ENCODE measurements at places on chromosomes 7 and 10. TPM values are rescaled to one million over a fixed set of nuclear protein-coding genes. Genes with fewer than 3 reads are reported as not detected.

The FAM237B gene
- total RNA-seq = not detected

GRCh38 chr10:128115356-128115755, 10.9 kb downstream of the MKI67 start:
- H3K27ac ChIP-seq = no peak overlapping the region
- no peak overlapping the region for H3K4me3 ChIP-seq
- H3K4me1 ChIP-seq = no peaks in the 10 kb centered on the region
- H3K36me3 ChIP-seq = peaks cover 98% of the 10 kb centered on the region

- no peaks in the 10 kb centered on the region for H3K27me3 ChIP-seq
- no peak overlapping the region for H3K27ac ChIP-seq
- H3K4me1 ChIP-seq = no peaks in the 10 kb centered on the region
- H3K4me3 ChIP-seq = no peak overlapping the region
- no peak for DNase-seq
Observed at GRCh38 chr7:152330827-152331226, 105.0 kb downstream of the KMT2C start.

GRCh38 chr10:85557077-85557476, 809.5 kb downstream of the GRID1 start:
- no peaks in the 10 kb centered on the region for H3K36me3 ChIP-seq
- H3K4me1 ChIP-seq = no peaks in the 10 kb centered on the region
- no peaks in the 10 kb centered on the region for H3K27me3 ChIP-seq
- no peak overlapping the region for H3K27ac ChIP-seq

DNA sequence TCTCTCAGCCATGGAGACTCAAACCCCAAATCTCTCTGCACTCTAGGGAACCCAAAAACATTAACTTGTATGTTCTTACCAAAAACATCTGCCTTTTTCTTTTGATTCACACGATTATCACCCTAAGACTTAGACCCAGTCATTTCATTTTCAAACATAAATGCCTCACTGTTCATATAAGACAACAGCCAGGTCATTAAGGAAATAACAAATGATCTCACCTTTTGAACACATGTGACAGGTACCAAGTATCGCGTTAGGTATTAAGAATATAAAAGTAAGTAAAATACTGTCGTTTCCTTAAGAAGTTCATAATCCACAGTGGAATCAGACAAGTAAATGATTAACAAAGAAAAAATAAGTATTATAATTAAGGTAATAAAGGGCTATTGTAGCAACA, 8.8 kb downstream of the TM9SF3 start:
- no peaks in the 10 kb centered on the region for H3K4me1 ChIP-seq
- peaks cover 8% of the 10 kb centered on the region for H3K36me3 ChIP-seq
- H3K27ac ChIP-seq = no peak overlapping the region
- no peak for DNase-seq

The SLC18A2 gene
- 0.10 TPM for total RNA-seq

- no peak overlapping the region for H3K27ac ChIP-seq
- H3K27me3 ChIP-seq = no peaks in the 10 kb centered on the region
- H3K4me3 ChIP-seq = no peak overlapping the region
Observed at GRCh38 chr7:22639396-22639795, 87.6 kb upstream of the IL6 start.

The HOXA1 gene
- total RNA-seq = 7.3 TPM

DNA sequence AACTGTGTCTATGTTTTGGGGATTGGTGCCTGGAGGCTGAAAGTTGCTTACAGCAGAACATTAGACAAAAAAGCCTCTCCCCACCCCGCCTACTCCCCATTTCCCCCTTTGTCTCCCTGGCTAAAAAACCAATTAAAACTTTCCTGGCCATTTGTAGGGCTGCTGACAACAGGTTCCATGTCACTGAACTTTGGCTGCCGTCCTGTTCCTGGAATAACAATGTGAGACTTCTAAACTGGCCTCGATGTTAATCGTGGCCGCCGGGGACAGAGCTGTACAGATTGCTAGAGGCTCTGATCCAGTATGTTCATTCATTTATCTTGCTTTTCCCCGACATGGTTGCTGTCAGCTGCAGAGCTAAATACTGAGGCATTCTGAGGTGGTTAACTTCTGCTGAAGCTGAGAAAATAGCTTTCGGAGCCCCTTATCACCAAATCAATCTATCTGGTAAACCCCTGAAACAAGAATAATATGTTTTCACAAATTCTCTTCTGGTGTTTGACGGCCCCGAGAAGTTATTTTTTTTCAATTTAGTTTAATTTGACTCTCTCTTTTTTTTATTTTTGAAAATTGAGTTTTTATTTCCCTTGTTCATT, 271.6 kb downstream of the GFRA1 start:
- no peak for DNase-seq
- H3K36me3 ChIP-seq = no peaks in the 10 kb centered on the region
- no peak overlapping the region for H3K27ac ChIP-seq
- H3K4me1 ChIP-seq = no peaks in the 10 kb centered on the region
- H3K27me3 ChIP-seq = no peaks in the 10 kb centered on the region

The IKZF1 gene
- total RNA-seq = not detected

GRCh38 chr10:4506095-4506494, 319.9 kb upstream of the AKR1E2 start:
- H3K4me3 ChIP-seq = no peak overlapping the region
- no peak overlapping the region for H3K27ac ChIP-seq

DNA sequence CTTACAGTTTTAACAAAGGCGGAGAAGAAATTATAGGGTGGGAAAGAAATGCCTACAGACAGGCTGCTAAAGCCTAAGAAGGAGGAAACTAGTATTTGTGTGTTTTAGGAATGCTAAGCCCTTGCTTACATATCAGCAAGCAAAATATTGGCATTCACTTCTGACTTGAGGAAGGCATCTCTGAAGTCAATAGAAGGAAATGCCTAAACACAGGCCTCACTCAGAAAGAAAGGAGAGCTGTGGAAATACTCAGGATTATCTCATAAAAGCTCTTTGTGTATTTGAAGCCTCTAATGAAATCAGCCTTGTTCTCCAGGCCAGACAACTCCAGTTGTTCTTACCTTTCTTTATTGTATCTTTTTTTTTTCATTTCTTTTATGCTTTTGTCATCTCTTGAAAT, 158.0 kb downstream of the AUTS2 start:
- H3K27me3 ChIP-seq = no peaks in the 10 kb centered on the region
- DNase-seq = no peak
- no peak overlapping the region for H3K27ac ChIP-seq
- H3K4me3 ChIP-seq = no peak overlapping the region
- no peaks in the 10 kb centered on the region for H3K36me3 ChIP-seq

DNA sequence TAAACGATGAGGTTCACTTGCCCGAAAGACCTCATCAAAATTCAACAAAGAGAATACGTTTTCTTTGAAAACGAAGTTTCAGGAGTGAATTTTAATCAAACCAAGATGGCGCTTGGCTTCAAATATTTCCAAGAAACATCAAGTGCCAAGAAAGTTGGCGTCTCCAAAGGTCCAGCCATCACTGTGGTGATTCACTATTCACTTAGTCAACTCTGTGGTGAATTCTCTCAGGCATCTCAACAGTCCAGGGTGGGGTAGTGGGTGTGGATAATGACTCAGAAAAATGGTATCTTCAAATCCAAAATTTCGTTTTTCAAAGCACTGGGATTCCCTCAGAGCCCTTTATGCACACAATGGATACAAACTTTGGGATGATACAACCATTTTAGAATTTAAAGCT, 133.1 kb downstream of the SVIL start:
- no peaks in the 10 kb centered on the region for H3K27me3 ChIP-seq
- no peak overlapping the region for H3K27ac ChIP-seq
- no peak overlapping the region for H3K4me3 ChIP-seq
- DNase-seq = no peak

DNA sequence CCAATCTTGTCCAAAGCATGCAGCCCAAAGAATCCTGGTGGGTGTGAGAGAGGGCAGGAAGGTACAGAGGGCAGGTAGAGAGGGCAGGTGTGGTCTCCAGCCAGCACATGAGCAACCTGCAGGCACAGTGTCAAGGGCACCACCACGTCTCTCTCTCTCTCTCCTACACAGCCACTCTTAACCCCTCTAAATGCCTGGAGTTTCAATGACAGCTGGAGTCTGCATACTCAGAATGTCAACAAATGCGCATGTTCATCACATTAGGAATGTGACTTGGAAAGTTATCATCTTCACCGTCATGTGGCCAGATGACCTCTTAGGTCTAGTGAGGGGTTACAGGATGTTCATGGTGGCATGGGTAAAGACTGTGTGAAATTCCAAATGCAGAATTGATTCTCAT, 456.8 kb downstream of the SORCS1 start:
- no peaks in the 10 kb centered on the region for H3K4me1 ChIP-seq
- no peaks in the 10 kb centered on the region for H3K27me3 ChIP-seq
- no peak overlapping the region for H3K4me3 ChIP-seq

- H3K27ac ChIP-seq = peak within 1 kb of the TSS; percentile 100
- no peaks in the 10 kb centered on the region for H3K27me3 ChIP-seq
- peak; percentile 94 for DNase-seq
- peak within 1 kb of the TSS; percentile 99 for H3K4me3 ChIP-seq
- H3K4me1 ChIP-seq = no peaks in the 10 kb centered on the region
Observed at GRCh38 chr10:75210282-75211006, at the start of gene VDAC2. VDAC2 (plus strand) TSS chr10:75210796; CDS start chr10:75211159, 363 bp downstream.

DNA sequence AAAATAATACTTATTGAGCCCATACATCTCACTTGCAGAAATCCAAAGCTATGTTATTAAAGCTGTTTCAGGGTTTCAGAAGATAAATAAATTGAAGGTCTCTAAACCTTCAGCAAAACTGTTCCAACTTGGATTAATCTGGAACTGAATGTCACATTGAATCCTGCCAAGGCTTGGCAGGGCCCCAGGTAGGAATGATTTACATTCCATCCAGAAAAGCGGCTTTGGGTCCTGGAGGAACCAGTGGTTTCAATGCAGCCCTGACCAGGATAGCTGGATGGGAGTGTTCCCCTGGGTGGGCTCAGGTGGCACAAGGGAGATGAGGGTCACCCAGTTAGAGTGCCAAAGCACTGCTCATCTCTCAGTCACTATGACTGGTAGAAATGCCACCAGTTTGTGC, 37.0 kb upstream of the TMEM72 start:
- no peak overlapping the region for H3K4me3 ChIP-seq
- H3K4me1 ChIP-seq = no peaks in the 10 kb centered on the region
- H3K36me3 ChIP-seq = no peaks in the 10 kb centered on the region
- no peaks in the 10 kb centered on the region for H3K27me3 ChIP-seq
- DNase-seq = no peak

DNA sequence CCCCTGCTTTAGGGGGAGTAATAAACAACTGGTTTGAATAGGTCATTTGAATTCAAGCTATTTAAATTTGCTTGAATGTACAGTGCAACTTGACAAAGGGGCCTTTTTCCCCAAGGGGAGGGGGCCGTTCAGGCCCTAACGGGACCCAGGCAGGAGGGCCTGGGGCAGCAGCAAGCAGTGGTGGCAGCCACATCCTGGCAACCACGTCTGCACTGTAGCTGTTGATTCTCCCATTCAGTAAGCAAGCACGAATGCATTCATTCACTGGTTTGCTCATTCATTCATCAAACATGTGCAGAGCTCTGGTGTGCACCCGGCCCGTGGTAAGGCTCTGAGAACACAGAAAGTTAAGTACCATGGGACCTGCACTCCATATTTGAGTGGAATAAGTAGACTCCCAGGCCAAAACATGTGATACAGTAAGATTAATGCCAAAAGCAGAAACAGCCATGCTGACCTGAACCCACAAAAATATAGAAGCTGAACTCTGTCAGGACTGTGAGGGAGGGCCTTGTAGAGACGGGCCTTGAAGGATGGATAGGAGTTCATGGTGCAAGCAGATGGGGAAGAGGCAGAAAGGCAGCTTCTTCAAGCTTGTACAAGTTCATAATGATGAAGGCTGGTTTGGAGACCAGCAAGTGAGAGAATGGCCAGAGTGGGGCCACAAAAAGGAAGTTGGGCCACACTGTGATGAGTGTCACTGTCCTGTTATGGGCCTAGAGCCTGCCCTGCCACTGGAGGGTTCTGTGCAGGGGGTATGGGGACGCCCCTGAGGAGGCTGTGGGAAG, 29.3 kb upstream of the C10orf53 start:
- no peak overlapping the region for H3K27ac ChIP-seq
- no peaks in the 10 kb centered on the region for H3K36me3 ChIP-seq
- DNase-seq = no peak
- no peaks in the 10 kb centered on the region for H3K4me1 ChIP-seq
- no peaks in the 10 kb centered on the region for H3K27me3 ChIP-seq

- H3K27me3 ChIP-seq = peaks cover 4% of the 10 kb centered on the region
- DNase-seq = no peak
- H3K36me3 ChIP-seq = no peaks in the 10 kb centered on the region
- no peak overlapping the region for H3K27ac ChIP-seq
- H3K4me3 ChIP-seq = no peak overlapping the region
- H3K4me1 ChIP-seq = no peaks in the 10 kb centered on the region
Observed at GRCh38 chr7:137245890-137246289, 97.6 kb downstream of the PTN start.

- H3K4me3 ChIP-seq = no peak overlapping the region
- H3K27me3 ChIP-seq = no peaks in the 10 kb centered on the region
- H3K4me1 ChIP-seq = 0 out of 2 replicates have a peak, but pooled peaks cover 2% of the 10 kb centered on the region
- H3K27ac ChIP-seq = no peak overlapping the region
- DNase-seq = peak; percentile 43
Observed at GRCh38 chr7:80018941-80019808, 115.5 kb upstream of the GNAI1 start.

- H3K27me3 ChIP-seq = no peaks in the 10 kb centered on the region
- no peak overlapping the region for H3K27ac ChIP-seq
- no peaks in the 10 kb centered on the region for H3K4me1 ChIP-seq
- no peak overlapping the region for H3K4me3 ChIP-seq
Observed at GRCh38 chr7:13879994-13880686, 109.3 kb downstream of the ETV1 start.

- DNase-seq = no peak
- H3K36me3 ChIP-seq = no peaks in the 10 kb centered on the region
- no peak overlapping the region for H3K4me3 ChIP-seq
- H3K27ac ChIP-seq = no peak overlapping the region
- H3K27me3 ChIP-seq = no peaks in the 10 kb centered on the region
- H3K4me1 ChIP-seq = no peaks in the 10 kb centered on the region
Observed at GRCh38 chr10:63562857-63563256, 41.7 kb downstream of the REEP3 start.

The ACHE gene
- total RNA-seq = 1.3 TPM

DNA sequence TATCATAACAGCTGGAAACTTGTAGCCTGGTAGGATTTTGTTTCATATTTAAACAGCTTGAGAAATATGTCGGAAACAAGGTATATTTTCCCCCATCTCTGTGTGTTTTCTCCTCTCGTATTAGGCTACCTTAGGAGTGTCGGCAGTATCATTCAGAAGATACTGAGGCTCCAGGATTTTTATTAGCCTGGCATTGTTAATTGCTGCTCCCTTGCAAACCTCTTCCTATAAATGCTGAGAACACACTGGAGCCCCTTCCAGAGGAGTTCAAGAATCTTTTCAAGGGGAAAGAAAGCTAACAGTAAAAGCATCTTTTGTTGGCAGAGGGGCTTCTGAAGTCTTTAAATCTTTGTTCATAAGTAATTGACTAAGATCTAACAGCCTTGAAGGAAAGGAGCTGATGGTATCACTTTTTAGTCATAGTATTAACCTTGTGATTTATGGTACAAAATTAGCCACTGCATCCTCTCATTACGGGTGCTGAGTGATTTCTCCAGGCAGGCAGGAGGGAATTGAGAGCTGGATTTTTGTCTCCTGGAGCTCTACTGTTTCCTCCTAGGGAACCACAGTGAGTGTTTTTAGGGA, 998.7 kb downstream of the LRMDA start:
- H3K36me3 ChIP-seq = no peaks in the 10 kb centered on the region
- no peak for DNase-seq
- no peaks in the 10 kb centered on the region for H3K27me3 ChIP-seq
- H3K4me3 ChIP-seq = no peak overlapping the region
- peaks cover 14% of the 10 kb centered on the region for H3K4me1 ChIP-seq
- H3K27ac ChIP-seq = no peak overlapping the region

The GIMAP5 gene
- total RNA-seq = not detected
